ENCODE measurements at places on chromosomes 12 and 14. TPM values are rescaled to one million over a fixed set of nuclear protein-coding genes. Genes with fewer than 3 reads are reported as not detected.

GRCh38 chr12:10190558-10191388 is 11.9 kb downstream of the TMEM52B start:
- no peaks in the 10 kb centered on the region for H3K27me3 ChIP-seq
- no peak overlapping the region for H3K27ac ChIP-seq
- H3K36me3 ChIP-seq: no peaks in the 10 kb centered on the region
- no peak overlapping the region for H3K4me3 ChIP-seq
- H3K4me1 ChIP-seq: no peaks in the 10 kb centered on the region
- peak; percentile 69 for DNase-seq

The ULK1 gene
- total RNA-seq: 4.9 TPM

The GALNT4 gene
- 2.8 TPM for total RNA-seq

The MAP1LC3B2 gene
- 1.5 TPM for total RNA-seq

DNA sequence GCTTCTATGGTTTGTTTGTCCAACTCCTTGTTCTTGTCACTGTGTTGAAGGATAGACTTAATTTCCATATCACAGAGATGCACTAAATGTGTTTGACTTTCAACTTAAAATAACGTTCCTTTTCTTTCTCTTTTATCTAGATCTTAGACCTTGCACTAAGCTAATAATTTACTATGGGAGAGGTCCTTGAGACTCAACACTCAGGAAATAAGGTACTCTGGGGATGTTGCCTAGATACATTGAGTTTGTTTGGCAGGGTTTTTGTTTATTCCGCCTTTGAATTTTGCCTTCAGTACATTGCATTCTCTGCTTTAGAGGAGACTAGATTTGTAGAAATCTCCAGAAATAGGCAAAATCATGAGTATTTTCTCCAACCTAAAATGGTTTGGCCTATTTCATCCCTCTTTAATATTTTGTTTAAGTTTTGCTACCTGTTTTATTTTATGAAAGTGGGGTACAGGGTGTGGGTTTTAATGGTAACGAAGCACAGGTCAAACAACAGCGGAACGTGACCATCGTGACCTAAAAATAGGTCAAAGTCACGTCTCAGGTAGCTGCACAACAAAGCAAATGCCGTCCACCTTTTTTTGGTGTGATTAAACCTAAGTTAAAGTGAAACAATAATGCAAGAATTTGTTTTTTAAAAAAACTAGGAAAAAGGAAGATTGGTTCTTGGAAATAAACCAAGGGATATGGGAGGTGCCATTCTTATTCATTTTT is 115.3 kb upstream of the CPSF6 start:
- H3K36me3 ChIP-seq: no peaks in the 10 kb centered on the region
- no peak overlapping the region for H3K27ac ChIP-seq
- H3K4me3 ChIP-seq: no peak overlapping the region
- H3K27me3 ChIP-seq: no peaks in the 10 kb centered on the region

DNA sequence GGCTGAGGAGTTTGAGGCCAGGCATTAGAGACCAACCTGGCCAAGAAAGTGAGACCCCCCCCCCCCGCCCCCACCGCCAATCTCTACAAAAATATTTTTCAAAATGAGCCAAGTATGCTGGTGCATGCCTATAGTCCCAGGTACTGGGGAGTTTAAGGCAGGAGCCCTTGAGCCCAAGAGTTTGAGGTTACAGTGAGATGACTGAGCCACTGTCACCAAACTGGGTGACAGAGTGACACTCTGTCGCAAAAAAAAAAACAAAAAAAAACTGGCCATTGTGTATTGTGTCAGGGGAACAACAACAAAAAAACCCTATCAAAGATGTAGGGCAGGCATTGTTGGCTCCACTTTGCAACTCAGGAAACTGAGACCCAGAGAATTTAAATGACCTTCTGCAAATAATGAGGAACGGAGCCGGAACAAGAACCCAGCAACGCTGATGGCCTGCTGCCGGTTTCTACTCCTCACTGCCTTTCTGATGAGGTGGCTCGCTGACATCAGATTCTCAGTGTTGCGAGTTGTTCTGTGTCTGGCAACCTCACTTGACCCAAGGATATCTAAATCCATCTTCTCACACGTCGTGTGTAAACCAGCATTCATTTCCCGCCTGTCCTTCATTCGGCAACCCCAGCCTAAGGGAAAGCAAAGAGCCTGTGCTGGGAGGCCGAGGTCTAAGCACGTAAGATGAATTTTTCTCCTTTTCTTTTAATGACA is 195.2 kb upstream of the CRY1 start:
- H3K36me3 ChIP-seq: no peaks in the 10 kb centered on the region
- no peak overlapping the region for H3K27ac ChIP-seq
- H3K4me1 ChIP-seq: no peaks in the 10 kb centered on the region
- no peak for DNase-seq
- no peaks in the 10 kb centered on the region for H3K27me3 ChIP-seq

The OR4K2 gene
- total RNA-seq: not detected

- no peak overlapping the region for H3K4me3 ChIP-seq
- no peaks in the 10 kb centered on the region for H3K36me3 ChIP-seq
- no peaks in the 10 kb centered on the region for H3K27me3 ChIP-seq
- no peak overlapping the region for H3K27ac ChIP-seq
These were observed 188.0 kb upstream of the SLC16A7 start for GRCh38 chr12:59407799-59408198.

DNA sequence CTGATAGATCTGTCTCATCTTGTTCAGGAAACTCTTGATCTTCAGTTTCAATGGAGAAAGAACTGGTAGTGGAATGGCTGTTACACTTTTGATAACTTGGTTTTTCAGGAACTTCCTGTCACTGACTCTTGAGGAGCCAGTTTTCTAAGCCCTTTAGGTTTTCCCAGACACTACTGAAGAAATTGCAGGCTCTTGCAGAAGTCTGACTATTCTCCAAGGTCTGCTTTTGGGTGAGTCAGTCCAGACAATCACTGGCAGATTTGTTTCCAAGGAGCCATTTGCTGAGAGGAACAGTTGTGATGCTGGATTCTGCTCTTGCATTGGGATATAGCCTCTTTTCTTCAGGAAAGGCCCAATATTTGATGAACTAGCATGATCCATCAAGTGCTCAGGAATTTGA is 468.0 kb downstream of the FUT8 start:
- H3K4me3 ChIP-seq: no peak overlapping the region
- DNase-seq: no peak
- no peak overlapping the region for H3K27ac ChIP-seq
- no peaks in the 10 kb centered on the region for H3K4me1 ChIP-seq
- no peaks in the 10 kb centered on the region for H3K36me3 ChIP-seq
- H3K27me3 ChIP-seq: no peaks in the 10 kb centered on the region

All from neural progenitor cell (in vitro differentiated cells).